ENCODE measurements at places on chromosomes 4 and X.

- DNase-seq, result peak; percentile 1
Observed at GRCh38 chr4:46844325-46844917, 64.6 kb downstream of the COX7B2 start.

- no peak for DNase-seq
Observed at GRCh38 chr4:110904435-110905065, 281.7 kb upstream of the PITX2 start.

DNA sequence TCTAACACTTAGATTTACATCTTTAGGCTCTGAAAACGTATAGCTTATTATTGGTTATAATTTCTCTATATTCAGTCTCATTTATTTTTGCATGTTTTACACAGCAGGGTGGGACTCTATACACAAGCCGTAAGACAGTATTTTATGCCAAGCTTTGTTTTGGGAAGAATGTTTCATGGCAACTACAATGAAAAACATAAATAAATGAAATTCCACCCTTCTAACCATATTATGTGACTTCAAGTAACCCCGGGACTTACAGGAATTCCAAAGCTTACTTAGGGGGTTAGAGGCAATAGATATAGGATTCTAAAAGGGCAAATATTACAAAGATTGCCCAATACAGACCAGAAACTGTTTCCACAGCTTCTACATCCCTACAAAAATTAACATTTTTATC, 370.9 kb downstream of the PRR32 start:
- no peak for DNase-seq

DNA sequence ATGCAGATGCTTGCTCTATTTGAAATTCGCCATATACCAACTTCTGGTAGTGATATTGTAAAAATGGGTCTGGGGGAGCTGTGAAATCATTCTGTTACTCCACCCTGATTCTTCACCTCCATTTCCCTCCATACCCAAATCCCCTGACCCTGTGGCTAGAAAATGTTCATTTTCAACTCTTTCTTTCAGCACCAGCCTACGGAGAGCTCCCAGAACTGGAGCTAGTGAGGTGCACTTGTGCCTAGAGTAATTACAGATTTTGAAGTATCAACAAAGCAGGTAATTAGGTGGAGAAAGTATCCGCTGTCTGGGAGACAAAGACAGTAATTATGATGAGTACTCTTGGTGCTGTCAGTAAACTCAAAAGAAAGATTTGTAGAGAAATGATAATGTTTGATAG, 8.1 kb downstream of the ARHGAP36 start:
- DNase-seq, result no peak

DNA sequence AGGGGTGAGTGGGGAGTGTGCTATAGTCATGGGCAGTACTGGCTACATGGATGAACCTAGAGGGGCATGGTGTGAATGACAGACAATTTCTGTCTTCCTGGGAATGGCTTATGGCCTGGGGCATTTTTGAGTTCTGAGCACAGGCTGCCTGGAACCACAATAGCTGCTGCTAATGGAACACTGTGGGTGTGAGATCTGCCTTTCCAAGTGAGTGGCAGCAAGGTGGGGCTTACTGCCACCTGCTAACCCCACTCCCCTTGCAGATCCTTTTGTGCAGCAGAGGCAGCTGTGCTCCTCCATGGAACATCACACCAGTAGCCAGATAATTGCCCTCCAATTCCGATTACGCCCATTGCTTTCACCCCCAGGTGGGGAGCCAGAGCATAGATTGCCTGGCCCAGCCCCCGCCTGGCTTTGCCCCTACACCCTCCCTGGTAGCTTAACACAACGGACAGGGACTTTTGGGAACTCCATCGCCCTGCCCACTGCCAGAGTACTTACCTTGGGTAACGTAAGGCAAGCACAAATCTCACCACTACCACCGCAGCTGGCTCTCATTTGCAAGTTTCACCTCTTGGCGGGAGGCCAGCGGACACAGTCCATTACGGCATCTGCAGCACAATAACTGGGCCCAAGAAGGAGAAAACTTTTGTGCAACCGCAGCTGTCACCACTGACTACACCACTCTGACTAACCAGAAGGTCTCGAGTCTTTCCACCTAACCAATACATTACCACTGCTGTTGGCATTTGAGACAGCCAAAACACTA, 421.2 kb upstream of the NWD2 start:
- no peak for DNase-seq

DNA sequence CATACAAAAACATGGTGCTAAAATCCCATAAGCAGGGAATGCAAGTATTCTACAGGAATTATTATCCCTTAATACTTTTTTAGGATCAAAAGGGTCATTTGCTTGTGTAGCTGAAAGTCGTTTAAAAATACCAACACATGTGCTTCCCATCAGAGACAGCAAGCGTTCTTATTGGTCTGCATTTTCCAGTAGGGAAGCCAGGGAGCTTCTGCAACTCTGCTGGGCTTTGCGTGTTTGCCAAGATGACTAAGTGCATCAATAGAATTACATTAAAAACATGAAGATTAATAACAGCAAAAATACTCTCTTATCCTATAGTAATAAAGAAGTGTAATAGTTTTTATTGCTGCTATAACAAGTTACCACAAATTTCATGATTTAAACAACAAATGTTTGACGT, 111.2 kb downstream of the QDPR start:
- no peak for DNase-seq

DNA sequence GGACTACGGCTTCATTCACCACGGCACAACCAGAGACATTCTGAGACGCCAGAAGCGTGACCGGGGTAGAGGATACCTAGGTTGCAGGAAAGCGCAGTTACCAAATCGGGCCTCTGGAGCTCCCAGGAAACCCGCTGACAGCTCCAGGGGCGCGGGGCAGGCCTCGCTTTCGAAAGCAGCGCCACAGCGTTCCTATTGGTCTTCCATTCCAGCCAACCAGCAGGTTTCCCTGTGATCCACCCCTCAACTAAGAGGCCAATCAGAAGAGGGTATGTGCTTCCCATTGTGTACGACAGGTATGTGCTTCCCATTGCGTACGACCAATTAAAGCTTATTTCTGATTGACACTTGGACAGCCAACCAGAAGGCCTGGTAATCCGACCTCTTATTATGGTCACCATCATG, 14.9 kb downstream of the SNX12 start:
- DNase-seq, result no peak

DNA sequence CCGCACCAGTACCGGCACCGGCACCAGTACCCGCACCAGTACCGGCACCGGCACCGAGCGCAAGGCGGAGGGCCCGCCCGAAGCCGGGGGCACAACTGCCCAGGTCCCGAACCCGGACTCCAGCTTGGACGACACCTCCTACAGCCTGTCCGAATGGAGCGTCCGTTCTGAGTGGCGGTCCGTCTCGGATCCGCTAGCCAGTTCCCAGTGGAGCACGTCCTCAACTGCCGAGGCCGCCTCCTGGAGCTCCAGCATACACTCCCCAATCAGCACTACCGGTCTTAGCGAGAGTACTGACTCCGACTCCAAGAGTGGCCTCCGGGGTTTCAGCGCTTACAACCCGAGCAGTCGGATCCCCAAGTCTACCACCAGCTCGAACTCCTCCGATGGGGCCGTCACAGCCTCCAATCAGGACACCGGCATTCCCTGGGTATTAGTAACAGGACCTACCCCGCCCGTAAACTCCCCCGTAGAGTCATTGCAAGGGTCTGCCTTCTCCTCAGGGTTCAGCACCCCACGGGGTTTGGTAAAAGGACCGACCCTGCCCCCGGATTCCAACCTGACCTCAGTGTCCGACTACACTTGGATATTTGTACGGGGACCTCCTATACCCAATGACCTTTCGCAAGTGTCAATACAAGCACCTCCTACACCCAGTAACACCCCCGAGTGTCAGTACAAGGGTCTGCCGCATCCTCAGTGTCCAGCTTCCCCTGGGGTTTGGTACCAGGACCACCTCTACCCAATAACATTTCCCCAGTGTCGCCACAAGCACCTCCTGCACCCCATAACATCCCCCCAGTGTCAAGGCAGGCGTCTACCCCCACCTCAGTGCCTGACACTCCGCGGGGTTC, 721 bp upstream of the MAOA start:
- DNase-seq, result no peak

- no peak for DNase-seq
Observed at GRCh38 chr4:78606530-78607095, 55.0 kb downstream of the ANXA3 start.

DNA sequence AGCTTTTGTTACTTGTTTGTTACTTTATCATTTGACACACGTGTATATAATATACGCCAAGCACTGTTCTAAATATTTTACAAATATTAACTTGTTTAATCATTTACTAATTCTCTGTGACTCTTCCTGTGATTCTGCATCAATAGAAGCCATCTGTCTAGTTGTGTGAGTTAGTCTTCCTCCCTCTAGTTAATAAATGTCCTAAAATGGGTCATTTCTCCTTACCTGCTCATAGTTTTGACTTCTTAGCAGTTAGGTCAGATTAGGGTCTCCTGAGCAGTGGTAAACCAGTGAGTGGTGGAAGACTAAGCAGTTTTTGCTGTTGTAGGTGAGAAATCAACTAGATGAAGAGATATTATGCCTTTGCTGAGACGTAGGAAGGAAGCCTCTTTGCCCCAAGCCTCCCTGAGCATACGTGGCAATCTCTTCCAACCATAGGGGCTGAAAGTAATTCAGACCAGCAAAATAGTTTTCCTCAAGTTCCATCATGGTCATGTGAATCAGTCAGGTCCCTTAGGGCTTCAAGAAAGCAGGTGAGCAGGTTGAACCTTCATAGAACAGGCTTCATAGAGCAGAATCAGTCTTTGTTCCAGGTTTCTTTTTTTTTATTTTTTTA, 38.7 kb upstream of the THOC2 start:
- DNase-seq, result no peak

All from stimulated activated CD4-positive, alpha-beta T cell treated with anti-CD3 and anti-CD28 coated beads, Interleukin-1b, Interleukin-23, amount 100 ng/mL, for 1 hour (primary cell).